ENCODE measurements at places on chromosomes 6 and 20.
A peak's percentile ranks its signal among the peaks of the same experiment; 100 is the strongest.

GRCh38 chr6:50602292-50602691, 111.0 kb upstream of the TFAP2D start:
- peak; percentile 0 for DNase-seq

DNA sequence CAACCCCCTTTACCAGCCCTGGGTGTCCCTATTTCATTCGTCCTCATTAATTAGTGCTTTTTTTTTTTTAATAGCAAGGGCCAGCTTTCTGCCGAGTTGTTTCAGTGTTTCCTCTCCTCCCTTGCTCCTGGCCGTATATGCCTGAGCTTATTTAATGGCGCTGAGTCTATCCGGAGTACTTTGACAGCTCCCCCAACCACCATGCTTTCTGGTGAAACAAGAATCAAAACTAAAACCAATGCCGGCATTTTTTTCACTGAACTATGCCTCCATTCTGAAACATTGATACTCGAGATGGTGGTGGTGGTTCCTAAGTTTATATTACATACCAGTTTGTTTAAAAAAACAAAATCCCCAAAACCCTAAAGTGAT, 1.2 kb downstream of the DCBLD1 start:
- DNase-seq = no peak

- no peak for DNase-seq
Observed at GRCh38 chr6:129764761-129765407, 54.9 kb upstream of the ARHGAP18 start.

GRCh38 chr20:31836853-31837608, 8.4 kb downstream of the FOXS1 start:
- DNase-seq = no peak

GRCh38 chr6:70180183-70180900, 122.5 kb downstream of the COL9A1 start:
- peak; percentile 31 for DNase-seq

GRCh38 chr6:107184435-107184834, 69.1 kb upstream of the BEND3 start:
- DNase-seq = no peak

DNA sequence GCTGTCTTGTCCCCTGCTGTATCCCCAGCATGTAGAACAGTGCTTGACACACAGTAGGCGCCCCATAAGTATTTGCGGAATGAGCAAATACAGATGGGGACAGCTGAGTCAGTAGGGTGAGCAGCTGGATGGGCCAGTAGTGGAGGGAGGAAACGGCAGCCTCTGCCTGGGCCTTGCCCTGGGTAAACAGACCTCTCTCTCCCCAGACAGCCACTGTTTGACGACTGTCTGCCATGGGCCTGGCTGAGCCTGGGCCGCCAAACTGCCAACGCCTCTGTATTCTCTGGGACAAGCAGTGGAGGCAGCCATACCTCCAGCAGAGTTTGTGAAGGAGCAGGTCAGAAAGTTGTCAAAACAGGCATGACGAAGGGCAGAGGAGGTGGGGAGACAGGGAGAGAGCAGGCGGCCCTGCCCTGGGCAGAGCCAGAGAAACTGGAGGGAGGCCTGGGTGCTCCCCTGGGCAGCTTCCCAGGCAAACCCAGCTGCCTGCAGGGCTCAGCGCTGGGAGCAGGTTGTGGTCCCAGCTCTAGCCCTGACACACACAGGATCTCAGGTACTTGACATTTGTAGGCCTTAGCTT, 15.2 kb downstream of the HNF4A start:
- DNase-seq = no peak

- no peak for DNase-seq
Observed at GRCh38 chr20:47429409-47429808, 72.3 kb upstream of the NCOA3 start.

DNA sequence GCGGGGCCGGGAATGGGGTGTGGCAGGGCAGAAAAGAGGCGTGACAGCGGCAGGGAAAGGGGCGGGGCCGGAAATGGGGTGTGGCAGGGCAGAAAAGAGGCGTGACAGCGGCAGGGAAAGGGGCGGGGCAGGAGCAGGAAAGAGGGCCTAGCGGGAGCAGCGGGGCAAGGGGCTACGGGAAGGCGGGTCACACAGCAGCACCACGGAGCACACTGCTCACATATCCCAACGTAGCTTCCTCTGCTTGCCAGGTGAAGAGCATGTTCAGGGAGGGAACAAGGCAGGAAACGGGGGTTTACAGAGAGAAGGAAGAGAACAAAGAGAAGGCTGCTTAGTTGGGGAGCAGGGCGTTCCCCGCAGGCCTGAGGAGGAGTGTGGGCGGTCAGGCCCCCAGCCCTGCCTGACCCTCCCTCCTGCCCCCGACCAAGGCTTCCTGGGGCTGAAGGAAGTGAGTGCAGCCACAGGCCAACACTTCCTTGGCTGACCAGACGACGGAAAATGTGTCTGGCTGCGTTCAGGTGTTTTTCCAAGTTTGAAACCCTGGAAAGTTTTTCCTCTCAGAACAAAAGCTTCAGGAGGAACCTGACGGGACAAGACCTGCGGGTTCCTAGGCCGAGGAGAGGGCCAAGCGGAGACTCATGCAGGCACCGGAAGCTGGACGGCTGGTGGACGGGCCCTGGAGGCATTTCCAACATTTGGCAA, 13.8 kb downstream of the UCKL1 start:
- DNase-seq = no peak

GRCh38 chr6:31558631-31559500, 11.5 kb downstream of the NFKBIL1 start:
- no peak for DNase-seq

All from skeletal muscle cell (primary cell).